Omental fat pad (tissue), 4 donors: ENCODE measurements at places on chromosomes 2 and 18. TPM values are rescaled to one million over a fixed set of nuclear protein-coding genes. Genes with fewer than 3 reads are reported as not detected.

DNA sequence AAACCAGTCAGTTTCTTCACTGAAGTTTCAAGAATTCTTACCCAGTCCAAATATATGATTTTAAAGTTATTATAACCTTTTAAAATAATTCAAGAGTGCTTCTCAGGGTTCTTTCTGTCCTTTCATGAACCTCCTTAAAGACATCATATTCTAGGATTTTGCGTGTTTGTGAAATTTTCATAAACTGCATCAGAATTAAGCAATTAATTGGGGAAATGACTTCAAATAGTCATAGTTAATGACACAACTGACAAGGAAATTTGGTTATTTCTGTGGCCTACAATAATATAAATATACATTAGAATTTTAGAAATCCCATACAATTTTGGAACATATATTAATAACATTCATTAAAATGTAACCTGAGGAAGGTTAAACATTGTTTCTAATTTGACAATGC is 10.5 kb downstream of the CYP27A1 start:
- DNase-seq = no peak

SKOR2 gene
- not detected for total RNA-seq

CCDC68 gene
- total RNA-seq = 44.8 TPM

GRCh38 chr2:4101936-4102335 is 398.6 kb downstream of the DCDC2C start:
- DNase-seq = no peak

SERPINB12 gene
- total RNA-seq = not detected

GRCh38 chr2:173457366-173457765 is 102.7 kb downstream of the CDCA7 start:
- DNase-seq = no peak

DNA sequence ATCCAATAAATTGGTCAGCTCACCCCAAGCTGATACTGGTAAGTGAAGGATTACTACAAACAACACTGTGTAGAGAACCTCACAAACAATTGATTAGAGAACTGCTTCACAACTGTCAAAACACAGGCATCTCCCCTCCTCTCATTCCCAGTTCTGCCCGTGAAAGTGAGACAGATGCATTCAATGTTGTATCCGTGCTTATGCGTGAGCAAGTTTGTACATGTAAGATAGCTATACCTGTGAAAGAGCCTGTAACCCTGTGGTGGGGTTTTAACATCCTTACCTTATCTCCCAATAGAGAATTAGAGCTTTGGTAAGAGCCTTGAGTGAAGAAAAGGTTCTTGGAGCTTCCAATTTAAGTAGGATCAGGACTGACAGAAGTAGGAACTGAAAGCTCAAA is 9.1 kb downstream of the MARCHF4 start:
- DNase-seq = no peak

CCDC195 gene
- total RNA-seq = not detected

- DNase-seq = no peak
These were observed 542.3 kb upstream of the VWC2L start for GRCh38 chr2:213868526-213868925.

- no peak for DNase-seq
These were observed 213.0 kb upstream of the RAB12 start for GRCh38 chr18:8396254-8396653.

IRS1 gene
- 15.0 TPM for total RNA-seq

DNA sequence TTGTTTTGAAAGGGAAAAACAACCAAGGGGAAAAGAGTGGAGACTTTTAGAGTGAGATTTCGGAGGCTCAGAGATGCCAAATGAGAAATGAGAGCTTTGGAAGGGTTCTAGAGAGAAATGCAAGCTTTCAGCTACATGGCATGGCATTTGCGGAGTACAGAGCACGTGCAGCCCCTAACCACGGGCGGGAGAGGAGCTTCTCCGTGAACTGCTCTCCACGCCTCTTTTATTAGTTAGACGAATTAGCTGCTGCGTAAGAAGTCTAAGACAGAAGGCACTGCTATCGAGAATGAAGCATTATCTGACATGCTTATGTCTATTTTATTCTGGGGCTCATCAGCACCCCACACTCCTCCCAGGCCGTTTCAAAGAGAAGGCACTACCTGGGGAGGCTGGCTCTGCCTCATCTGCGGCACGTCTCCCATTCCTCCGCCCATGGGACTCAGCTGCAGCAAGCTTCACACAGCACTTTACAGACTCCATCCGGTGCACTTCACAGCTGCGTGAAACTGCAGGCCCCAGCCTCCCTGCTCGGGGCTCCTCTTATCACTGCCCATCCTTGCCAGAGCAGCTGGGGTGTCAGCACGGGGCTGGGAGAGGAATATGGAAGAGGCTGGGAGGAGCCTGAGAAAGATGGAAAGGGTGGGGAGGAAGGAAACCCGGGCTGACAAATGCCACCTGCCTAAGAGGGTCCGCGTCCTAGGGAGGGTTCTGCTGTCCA is 207.3 kb upstream of the APCDD1 start:
- DNase-seq = no peak

DNA sequence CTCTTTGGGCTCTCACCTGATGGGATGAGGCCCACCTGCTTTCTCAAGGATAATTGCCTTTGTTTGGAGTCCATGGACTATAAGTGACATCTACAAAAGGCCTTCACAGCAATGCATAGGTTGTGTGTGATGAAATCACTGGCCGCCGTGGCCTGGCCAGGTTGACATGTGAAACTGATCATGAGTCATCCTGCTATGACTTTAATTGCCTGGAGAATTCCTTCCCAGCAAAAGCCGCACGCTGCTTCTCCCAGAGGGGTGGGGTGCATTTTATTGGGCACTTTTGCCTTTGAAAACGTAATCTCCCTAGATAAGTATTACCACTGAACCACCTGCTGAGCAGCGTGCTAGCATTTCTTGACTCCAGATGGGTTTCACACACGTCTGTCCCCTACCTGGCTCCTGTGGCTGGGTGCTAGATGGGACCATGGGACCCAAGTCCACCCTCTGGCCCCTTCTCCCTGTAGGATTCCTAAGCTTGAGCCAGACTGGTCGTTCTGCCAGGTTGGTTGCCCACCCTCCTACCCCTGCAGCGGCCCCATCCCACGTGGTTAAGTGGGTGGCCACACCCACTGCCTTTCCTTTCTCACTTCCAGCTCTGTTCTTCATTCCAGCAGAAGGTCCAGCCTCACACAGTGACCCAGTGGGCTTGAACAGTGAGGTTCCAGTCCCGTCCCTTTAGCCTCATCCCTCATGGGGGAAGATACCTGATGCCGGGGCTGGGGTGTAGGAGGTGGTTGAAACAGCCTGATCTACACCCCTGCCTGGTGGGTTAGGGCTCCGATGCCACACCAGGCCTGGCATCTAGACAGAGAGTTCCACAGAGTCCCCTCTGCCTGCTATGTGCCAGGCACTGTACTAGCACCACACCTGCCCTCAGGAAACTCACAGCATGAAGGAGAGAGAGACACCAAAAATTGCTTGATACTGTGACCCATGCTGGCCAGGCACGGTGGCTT is 89.6 kb downstream of the GBX2 start:
- no peak for DNase-seq

IL36B gene
- not detected for total RNA-seq

UGT1A9 gene
- not detected for total RNA-seq

GRCh38 chr2:140577453-140577852 is 1553.4 kb downstream of the LRP1B start:
- DNase-seq = no peak

PLGLB1 gene
- 8.0 TPM for total RNA-seq

GRCh38 chr2:562391-563364 is 114.5 kb downstream of the TMEM18 start:
- DNase-seq = no peak

DNA sequence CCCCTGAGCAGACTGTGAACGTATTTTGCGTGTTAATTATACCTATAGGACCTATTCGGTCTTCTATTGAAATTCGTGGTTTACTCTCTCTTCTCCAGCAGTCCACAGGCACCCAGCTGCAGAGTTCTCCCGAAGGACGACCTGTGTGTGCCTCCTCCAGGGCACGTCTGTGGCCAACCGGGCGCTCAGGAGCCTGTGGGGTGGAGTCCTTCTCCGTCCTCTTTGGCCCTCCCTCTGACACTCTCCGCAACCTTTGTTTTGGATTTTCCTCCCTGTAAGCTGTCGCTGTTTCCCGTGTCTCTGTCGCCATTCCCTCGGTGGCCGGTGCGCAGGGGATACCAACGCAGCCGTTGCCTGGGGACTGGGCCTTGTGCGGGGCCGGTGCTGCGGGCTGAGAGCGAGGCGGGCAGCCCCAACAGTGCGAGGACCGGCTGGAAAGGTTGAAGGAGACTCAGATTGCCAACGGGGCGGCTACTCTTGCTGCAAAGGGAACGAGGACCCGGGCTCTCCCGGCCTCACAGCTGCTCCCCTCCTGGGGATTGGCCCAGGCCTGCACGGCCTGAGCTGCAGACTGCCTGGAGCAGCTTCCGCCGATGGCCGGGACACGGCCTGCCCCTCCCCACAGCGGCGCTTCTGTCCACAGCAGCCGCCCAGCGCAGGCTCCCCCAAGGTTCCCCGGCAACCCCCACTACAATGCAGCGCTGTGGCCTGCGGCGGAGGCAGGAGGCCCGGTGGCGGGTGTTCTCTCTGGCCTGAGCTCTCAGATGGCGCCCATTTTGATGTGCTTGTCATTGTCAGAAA is 221.0 kb downstream of the MTX2 start:
- no peak for DNase-seq

DNA sequence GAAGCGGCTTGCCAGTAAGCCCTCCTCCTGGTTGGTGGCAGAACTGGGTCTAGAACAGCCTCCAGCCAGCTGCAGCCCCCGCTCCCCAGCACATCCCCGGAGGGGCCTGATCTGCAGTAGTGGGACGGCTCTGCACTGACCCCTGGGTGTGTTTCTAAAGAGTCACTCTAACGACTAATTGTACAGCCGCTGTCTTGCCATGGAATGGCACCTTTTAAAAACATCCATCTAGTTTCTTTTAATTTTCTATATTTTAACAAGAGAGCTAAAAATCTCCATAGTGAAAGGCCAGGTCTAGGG is 82.0 kb downstream of the MTCL1 start:
- no peak for DNase-seq

PPP1R1C gene
- not detected for total RNA-seq

GRCh38 chr2:42844901-42845821 is 52.8 kb upstream of the HAAO start:
- no peak for DNase-seq

CD8B2 gene
- total RNA-seq = not detected

DNA sequence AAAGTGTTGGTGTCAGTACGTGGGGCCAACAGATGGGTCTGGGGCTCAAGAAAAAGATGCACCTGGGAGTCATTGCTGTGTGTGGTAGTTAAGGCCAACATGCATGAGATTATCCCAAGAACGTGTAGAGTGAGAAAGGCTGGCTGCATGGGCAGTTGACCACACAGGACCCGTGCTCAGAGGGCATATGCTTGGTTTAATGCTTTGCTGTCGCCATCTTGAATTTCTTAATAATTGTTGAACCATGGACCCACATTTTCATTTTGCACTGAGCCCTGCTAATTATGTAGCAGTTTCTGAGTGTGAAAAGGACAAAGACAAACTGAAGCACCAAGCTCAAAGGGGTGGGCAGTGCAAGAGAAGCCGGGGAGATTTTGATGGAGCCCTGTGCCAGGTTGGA is 148.1 kb downstream of the CYP26B1 start:
- DNase-seq = no peak

UGT1A5 gene
- total RNA-seq = not detected

DNA sequence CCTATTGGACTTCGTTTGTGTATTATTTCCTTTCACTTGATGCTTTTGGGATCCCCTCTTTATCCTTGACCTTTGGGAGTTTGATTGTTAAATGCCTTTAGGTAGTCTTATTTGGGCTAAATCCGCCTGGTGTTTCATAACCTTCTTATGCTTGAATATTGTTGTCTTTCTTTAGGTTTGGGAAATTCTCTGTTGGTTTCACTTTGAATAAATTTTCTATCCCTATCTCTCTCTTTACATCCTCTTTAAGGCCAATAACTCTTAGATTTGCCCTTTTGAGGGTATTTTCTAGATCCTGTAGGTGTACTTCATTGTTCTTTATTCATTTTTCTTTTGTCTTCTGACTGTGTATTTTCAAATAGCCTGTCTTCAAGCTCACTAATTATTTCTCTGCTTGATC is 354.7 kb downstream of the PARD3B start:
- DNase-seq = no peak

GRCh38 chr2:38672445-38673391 is 6.8 kb downstream of the GALM start:
- no peak for DNase-seq

DNA sequence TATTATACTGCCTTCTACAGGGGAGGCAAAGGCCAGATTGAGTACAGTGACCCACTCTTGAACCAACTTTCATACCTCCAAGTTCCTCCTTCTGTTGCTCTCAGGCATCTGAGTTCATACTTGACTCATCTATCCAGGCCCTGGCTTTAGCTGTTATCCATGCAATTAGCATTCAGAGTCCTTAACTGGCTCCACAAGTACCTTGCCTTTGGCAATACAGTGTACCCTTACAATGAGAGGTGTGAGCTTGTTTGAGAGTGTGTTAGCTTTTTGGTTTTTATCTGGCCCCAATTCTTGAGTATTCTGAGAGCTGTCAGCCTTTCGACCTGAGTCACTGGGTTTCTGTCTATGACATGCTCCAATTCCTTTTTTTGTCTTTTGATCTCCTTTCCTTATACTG is 60.2 kb downstream of the EHD3 start:
- DNase-seq = no peak

PJVK gene
- 2.2 TPM for total RNA-seq

- no peak for DNase-seq
These were observed 65.3 kb downstream of the SLC40A1 start for GRCh38 chr2:189515264-189515663.

DNA sequence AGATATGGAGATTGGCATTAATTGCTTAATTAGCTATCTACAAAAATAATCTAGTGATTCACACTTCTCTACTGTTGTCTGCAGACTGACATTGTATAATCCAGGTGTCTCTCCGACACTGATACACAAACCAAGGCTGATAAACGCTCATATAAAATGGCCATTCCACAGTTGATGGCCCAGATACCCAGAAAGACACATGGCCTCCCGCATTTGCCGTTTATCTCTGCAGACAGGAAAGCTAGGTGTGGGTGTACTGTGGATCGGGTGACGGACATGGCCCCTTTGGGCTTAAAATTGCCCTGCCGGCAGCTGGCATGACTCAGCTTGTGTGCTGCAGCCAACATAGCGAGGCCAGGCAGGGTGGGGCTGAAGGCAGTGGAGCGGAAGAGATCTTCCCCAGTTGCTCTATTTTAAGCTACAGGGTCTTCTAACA is 18.5 kb downstream of the PMAIP1 start:
- DNase-seq = no peak

CAD gene
- total RNA-seq = 29.3 TPM

GRCh38 chr2:55107436-55107835 is 57.2 kb upstream of the RTN4 start:
- no peak for DNase-seq

AOX1 gene
- 241 TPM for total RNA-seq

SKA1 gene
- 1.2 TPM for total RNA-seq

- DNase-seq = no peak
These were observed 99.5 kb upstream of the GATA6 start for GRCh38 chr18:22069916-22070315.

GRCh38 chr2:129293326-129293725 is 686.1 kb upstream of the RAB6C start:
- DNase-seq = no peak

PROKR1 gene
- 1.7 TPM for total RNA-seq

ASXL3 gene
- total RNA-seq = 0.36 TPM

DNA sequence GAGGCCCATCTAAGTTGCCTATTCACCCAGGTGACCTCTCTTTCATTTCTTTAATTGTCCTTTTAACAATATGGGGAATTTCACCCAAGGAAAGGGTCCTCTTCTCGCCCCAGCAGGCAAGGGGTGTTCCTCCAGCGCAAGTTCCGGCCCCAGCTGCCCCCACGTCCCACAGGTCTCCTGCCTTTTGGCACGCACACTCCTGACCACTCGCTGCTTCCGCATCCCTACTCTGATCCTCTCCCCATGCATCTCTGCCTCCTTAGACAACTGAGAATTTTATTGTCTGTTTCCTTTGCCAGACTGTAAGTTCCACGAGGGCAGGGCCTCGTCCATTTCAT is 684 bp upstream of the ARPC2 start:
- DNase-seq = no peak
